ENCODE measurements at places on chromosomes 12 and 14. TPM values are rescaled to one million over a fixed set of nuclear protein-coding genes. Genes with fewer than 3 reads are reported as not detected.

- DNase-seq, result no peak
These were observed 118.3 kb downstream of the SLC25A21 start for GRCh38 chr14:37054144-37054543.

DNA sequence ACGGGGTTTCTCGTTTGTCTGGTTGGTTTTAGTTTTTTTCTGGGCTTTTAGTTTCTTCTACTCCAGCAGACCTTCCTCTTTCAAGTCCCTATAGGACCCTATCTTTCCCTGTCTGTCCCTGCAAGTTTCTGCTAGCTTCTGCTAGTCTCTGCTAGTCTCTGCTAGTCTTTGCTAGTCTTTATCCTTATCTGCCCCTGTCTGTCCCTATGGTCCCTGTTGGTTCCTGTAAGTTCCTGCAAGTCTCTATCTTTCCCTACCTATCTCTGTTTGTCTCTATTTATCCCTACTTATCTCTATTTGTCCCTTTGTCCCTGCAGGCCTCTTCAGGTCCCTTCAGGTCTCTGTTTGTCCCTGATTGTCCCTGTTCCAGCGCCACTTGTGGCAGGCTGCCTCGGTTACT lies 81.5 kb upstream of the PLEKHG7 start:
- no peak for DNase-seq

GRCh38 chr12:101619858-101620761 lies 25.3 kb downstream of the MYBPC1 start:
- DNase-seq, result no peak

- DNase-seq, result no peak
These were observed 656 bp upstream of the DTD2 start for GRCh38 chr14:31457665-31458659.

DNA sequence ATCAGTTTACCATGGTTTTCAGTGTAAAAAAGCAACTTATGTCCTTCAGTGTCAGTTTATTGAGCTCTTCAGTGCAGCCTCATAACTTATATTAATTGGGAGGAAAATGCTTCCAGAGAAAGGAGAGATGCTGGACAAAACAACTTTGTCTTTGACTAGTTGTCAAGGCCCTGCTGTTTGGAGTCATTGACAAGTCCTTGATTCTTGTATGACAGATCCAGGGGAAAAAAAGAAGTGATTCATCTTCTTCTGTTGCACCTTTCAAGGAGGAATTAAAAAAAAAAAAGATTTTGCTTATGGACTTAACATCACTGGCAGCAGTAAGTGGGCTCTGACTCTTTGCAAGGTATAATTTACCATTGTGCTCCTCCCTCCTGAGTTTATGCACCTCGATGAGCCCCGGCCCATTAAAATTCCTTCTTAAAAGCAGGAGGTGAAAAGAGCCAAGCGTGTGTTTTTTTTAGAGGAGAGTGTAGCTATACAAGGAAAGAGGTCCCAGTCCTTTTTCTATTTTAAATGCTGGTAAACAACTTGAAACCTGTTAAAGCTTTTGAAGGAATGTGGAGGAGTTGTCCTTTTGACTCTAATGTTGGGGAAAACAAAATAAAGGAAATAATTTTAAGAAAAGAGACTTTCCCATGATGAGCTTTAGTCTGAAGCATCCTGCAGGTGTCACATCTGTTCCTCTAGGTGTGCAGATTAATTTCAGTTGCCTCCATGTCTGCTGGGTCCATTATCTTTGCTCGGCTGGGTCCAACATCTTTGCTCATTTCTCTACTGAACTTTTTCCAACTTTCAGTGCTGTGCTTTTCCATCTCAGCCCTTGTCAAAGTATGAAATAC lies 431.6 kb downstream of the RAD51B start:
- DNase-seq, result no peak

GRCh38 chr12:94235848-94236247 lies 87.5 kb downstream of the PLXNC1 start:
- no peak for DNase-seq

STXBP6 gene
- total RNA-seq, result 17.0 TPM

PRORP gene
- 33.9 TPM for total RNA-seq

GALNT8 gene
- total RNA-seq, result 7.1 TPM

HOXC6 gene
- 4.8 TPM for total RNA-seq
